ENCODE measurements at places on chromosomes 3 and 15.

GRCh38 chr15:31324806-31325594, 1.6 kb upstream of the KLF13 start:
- no peak for DNase-seq

- DNase-seq, result no peak
Observed at GRCh38 chr3:8363200-8363599, 138.4 kb upstream of the LMCD1 start.

- no peak for DNase-seq
Observed at GRCh38 chr3:133894353-133895207, 1.1 kb downstream of the RAB6B start.

DNA sequence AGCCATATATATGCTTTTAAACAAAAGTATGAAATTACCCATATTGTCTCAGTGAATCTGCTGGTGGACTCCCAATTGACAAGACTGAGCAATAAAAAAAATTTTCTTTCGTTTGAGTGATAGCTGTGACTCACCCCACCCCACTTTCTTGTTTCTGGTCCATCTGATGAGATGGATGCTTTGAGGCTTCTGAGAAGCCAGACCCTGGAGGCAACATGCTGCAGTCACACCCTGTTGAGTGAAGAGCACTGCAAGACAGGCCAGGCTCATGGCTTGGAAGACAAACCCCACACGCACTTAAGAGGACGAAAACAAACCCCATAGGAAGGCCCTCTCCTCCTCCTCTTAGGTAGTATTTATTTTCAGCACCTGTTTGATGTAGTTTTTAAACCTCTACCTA, 276.0 kb upstream of the TTC14 start:
- no peak for DNase-seq

GRCh38 chr15:57320631-57321220, 55.6 kb upstream of the CGNL1 start:
- DNase-seq, result no peak

DNA sequence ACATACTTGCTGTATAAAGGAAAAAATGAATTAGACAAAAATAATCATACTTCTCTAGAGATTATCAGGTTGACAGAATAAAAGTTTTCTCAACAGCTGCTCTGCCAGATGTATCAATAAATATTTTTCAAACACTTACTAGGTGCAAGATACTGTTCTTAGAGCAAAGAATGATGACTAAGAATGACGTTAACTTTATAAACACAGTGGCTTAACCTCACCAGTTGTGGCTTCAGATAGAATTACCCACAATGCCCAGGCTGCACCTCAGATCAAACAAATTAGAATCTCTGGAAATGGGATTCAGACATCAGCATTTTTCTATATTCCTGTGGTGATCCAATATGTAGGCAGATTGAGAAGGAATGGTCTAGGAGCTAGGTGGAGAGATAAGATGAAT, 422.4 kb upstream of the ATP11B start:
- no peak for DNase-seq

- DNase-seq, result no peak
Observed at GRCh38 chr3:152909180-152909883, 74.4 kb downstream of the P2RY1 start.

DNA sequence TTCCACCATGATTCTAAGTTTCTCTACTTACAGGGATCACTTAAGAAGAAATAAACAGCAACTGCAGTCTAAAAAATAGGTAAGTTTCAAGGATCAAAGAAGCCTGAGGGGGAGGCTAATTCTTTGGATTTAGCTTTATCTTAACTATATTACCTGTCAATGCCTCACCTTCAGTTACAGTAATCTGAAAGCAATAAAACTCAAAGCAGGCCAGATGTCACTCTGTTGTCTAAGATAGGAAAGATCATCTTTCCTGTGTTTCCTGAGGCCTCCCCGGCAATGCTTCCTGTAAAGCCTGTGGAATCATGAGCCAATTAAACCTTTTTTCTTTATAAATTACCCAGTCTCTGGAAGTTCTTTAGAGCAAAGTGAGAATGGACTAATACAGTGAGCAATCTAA, 60.2 kb downstream of the NPTN start:
- DNase-seq, result no peak

GRCh38 chr3:113536627-113537101, 4.3 kb downstream of the SIDT1 start:
- no peak for DNase-seq

GRCh38 chr3:133851266-133851906, 44.3 kb downstream of the RAB6B start:
- DNase-seq, result no peak

Data from stimulated activated CD8-positive, alpha-beta memory T cell treated with anti-CD3 and anti-CD28 coated beads, Interleukin-4, amount 100 ng/mL, for 1 hour (primary cell).